ENCODE measurements at places on chromosomes 5 and 9.
A peak's percentile ranks its signal among the peaks of the same experiment; 100 is the strongest.

DNA sequence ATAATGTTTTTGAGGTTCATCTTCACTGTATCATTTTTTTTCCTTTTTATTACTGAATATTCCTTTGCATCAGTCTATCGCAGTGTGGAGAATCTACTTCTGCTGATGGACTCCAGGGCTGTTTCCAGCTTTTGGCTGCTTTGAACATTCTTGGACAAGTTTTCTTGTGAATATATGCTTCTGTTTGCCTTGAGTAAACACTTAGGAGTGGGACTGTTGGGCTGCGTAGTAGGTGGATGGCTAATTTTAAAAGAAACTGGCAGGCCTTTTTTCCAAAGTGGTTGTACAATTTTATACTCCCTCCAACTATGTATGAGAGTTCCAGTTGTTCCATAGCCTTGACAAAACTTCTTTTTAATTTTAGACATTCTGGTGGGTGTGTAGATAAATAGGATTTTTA is 102.4 kb downstream of the WDR41 start:
- no peak for DNase-seq

DNA sequence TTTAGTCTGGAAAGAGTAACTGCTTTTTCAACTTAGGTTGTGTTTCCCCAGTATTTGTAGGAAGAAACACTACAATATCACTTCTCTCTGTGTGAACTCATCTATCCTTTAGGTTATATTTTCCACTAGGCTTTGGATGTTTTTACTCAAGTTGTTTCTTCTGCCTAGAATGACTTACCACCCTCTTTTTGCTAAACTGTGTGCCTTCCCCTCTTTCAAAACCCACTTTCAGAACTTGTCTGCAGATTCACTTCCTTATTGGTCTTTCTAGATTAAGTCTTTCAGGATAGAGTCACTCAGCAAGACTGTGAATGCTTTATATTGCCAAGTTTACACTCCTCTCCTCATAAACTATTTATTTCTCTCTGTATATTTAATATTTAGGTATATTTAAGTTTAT is 14.2 kb upstream of the CAST start:
- no peak for DNase-seq

GRCh38 chr9:68653141-68653595 is 51.9 kb upstream of the PIP5K1B start:
- DNase-seq, result no peak

- no peak for DNase-seq
These were observed 367.6 kb downstream of the GLIS3 start for GRCh38 chr9:3931996-3932906.

GRCh38 chr5:87392170-87392569 is 20.6 kb downstream of the CCNH start:
- no peak for DNase-seq

- DNase-seq, result no peak
These were observed 42.8 kb downstream of the RAPGEF1 start for GRCh38 chr9:131697097-131697496.

GRCh38 chr5:5751498-5751897 is 329.0 kb downstream of the ICE1 start:
- DNase-seq, result peak; percentile 5

DNA sequence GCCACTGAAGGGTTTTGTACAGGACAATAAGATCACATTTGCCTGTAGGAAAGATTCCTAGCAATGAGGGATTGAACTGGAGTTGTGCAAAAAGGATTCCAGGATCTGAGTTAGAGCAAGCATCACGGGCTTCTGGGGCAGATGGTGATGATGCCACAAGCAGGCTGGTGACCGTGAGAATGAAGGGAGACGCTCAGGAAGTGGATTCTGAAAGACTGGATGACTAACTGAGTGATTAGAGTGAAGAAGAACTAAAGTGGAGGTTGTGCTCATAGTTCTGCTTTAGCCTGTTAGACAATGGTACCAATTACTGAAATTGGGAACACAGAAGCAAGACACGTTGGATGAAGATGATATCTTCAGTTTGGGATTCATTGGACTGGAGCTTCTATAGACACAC is 168.2 kb downstream of the CD180 start:
- no peak for DNase-seq

- DNase-seq, result no peak
These were observed 223 bp downstream of the LRSAM1 start for GRCh38 chr9:127451608-127451857.

DNA sequence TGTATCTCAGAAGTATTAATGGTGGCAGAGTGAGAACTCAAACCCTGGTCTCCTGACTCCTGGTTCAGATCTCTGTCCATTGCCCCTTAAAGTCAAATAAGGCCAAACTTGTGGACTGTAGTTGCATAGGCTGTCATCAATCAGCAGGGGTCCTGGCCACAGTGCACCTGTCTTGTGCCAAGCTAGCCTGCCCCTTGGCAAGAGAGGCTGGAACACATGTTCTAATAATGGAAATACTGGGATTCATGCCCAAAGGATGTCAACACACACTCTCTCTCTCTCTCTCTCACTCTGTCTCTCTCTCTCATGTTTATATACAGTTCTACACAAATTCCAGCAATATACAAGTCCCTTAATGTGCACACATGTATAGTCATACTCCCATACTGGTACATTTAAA is 44.3 kb downstream of the GLRA1 start:
- DNase-seq, result no peak

GRCh38 chr5:151800532-151800931 is 28.8 kb downstream of the G3BP1 start:
- no peak for DNase-seq
